ENCODE measurements at places on chromosomes 3 and 15.

GRCh38 chr3:70179111-70179510, 133.3 kb downstream of the MDFIC2 start:
- no peak for DNase-seq

DNA sequence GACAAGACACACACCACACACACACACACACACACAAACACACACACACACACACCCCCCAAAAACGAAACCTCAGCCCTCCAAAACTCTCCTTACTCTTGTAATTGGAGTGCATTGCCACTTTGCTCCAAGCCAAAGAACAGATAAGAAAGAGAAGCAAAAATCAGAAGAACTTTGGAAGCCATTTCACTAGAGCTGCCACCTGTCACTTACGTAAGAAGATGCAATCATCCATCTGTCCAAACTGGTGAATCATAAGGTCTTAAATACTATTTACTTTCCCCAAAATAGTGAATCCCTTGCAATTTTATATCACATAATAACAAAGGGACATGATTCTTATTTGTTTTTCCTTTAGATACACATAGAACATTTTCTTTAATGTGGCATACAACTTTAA, 285.4 kb downstream of the ZBTB20 start:
- DNase-seq = no peak

- no peak for DNase-seq
These were observed 287.8 kb downstream of the FAM43A start for GRCh38 chr3:194973366-194974000.

- no peak for DNase-seq
These were observed 78.3 kb upstream of the ATP11B start for GRCh38 chr3:182715006-182715405.

DNA sequence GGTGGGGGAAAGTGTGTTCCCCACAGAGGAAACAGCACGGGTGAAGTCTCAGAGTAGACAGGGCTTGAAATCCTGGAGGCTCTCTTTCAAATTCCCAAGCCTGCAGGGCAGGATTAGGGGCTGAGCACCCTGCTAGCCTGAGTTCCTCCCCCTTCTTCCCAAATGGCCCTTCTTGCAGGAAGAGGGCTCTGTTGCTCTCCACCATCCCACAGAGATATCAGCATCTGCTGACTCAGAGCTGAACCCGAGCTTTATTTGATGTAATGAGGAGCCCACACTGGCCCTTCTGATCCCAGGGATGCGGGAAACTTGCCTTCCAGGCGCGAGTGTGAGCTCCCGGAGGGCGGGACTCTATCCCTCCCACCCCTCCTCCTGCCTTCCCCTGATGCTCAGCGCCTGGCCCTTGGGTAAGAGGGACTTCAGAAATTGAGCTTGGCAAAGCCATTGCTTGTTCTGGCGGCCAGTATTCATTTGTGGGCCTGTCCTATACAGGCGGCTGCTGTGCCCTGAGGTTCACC, 1.4 kb upstream of the STRA6 start:
- DNase-seq = no peak

- no peak for DNase-seq
These were observed 87.4 kb downstream of the NUP210 start for GRCh38 chr3:13332740-13333139.

- DNase-seq = no peak
These were observed 6.4 kb upstream of the SLC51B start for GRCh38 chr15:65038836-65039235.

GRCh38 chr3:11289864-11290263, 17.7 kb downstream of the ATG7 start:
- no peak for DNase-seq

DNA sequence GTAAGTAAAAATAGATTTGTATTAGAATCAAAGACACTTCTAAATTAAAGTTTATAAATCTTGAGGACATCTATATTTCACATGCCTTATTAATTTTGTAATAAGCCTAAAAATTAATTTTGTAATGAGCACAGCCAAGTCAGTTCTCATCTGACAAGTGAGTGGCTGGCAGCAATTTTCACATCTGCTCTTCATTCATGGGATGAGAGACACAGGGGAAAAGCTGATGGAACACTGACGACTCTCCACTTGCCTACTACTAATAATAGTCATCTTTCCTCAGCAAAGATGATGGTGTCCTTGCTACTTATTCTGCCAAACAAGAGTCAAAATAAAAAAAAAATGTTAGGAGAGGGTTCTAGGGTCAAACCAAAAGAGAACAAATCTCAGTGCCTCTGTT, 14.4 kb upstream of the CMSS1 start:
- no peak for DNase-seq

DNA sequence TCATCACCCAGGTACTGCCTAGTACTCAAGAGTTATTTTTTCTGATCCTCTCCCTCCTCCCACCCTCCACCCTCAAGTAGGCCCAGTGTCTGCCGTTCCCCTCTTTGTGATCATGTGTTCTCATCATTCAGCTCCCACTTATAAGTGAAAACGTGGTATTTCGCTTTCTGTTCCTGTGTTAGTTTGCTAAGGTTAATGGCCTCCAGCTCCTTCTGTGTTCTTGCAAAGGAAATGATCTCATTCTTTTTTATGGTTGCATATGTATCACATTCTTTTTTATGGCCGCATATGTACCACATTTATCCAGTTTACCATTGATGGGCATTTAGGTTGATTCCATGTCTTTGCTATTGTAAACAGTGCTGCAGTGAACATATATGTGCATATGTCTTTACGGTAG, 8.2 kb upstream of the GANC start:
- no peak for DNase-seq

DNA sequence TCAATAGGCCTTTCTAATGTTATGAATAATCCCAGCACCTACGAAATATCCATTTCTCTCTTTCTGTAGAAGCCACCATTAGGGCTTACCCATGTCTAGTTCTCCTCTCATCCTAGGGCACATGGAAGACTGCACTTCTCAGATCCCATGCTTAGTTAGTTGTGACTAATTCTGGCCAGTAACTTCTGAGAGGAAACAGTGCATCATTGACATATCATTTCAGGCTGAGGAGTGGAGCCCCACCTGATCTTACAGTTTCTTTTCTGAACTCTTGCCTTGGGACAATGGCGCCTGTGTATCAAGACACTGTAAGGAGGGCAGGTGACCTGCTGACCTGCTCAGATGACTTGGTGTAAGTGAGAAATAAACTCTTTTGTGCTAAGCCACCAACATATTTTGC, 39.4 kb upstream of the TBL1XR1 start:
- DNase-seq = no peak

DNA sequence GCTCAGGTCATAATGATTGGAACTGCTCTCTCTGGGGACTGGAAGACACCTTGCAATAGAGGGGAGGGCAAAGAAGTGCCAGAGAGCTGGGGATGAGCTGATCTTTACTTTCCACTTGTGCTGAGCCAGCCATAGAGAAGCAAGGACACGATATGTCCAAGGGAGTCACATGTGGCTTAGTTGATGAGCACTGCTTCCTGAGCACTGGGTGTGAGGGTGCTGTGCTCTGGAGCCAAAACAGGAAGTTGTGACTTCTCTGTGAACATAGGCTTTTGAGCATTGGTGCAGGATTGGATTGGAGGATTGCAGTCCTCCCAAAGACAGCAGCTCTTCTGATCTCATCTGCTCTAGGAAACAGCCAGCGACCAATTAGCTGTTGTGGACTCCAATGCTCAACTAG, 6.7 kb downstream of the PARP14 start:
- no peak for DNase-seq

DNA sequence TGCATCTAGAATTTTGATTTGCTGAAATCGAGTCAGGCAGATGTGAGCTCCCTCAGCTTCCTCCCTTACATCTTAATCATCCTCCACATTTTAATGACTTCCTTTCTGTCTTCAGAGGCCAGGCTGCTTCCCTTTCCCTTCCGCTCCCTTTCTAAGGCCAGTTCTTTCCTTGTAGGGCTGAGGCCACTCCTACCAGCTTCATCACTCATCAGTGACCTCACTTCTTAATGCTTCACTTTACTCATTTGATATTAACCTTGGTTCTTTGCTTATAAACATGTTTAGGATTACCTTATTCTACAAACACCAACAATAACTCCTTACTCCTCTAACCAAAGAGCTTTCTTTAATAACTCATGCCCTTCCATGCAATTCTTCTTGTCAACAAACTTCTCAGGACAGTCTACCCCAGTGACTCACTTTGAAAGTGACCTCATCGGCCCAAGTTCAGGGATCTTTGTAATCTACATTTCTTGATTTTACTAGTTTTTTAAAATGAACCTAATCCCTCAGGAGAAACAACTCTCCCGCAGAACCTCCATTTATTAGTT, 23.9 kb downstream of the ILDR1 start:
- DNase-seq = no peak

- DNase-seq = no peak
These were observed 899.8 kb downstream of the MCTP2 start for GRCh38 chr15:95131131-95131556.

DNA sequence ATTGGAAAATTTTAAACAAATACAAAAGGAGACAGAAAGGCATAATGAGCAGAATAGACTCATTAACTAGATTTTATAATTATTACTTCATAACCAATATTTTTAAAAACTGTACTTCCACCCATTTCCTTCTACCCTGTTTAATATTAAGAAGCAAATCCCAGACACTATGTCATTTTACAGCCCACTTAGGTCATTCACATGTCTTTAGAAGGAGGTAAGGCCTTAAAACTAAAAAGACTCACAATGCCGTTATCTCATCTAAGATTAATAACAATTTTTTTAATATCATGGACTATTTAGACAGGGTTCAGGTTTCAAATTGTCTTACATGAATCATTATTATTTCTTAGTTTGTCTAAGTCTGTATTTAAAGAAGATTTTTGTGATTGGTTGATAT, 217.2 kb downstream of the NFKBIZ start:
- no peak for DNase-seq

All from stimulated activated CD4-positive, alpha-beta T cell treated with anti-CD3 and anti-CD28 coated beads, Interleukin-2, amount 100 ng/mL, for 24 hours (primary cell).